ENCODE measurements at places on chromosomes 5 and 9.
A peak's percentile ranks its signal among the peaks of the same experiment; 100 is the strongest.

DNA sequence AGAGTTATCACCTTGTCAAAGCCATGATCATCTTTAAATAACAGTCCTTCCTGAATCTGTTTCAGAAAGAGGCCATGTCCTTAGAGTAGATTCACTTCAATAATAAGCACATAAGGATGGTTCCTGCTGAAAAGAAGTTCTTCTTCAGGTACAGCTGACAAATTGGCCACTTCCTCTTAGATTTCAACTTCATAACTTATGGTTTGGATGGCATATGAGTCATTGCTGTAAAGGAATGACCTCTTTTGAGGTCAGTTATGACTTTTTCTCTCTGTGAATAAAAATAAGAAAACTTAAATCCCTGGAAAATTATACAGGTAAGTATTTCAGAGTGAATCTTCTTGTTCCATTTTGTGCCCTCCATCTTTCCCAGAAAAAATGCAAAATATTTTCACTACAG is 555.3 kb upstream of the ZNF462 start:
- DNase-seq, result no peak

DNA sequence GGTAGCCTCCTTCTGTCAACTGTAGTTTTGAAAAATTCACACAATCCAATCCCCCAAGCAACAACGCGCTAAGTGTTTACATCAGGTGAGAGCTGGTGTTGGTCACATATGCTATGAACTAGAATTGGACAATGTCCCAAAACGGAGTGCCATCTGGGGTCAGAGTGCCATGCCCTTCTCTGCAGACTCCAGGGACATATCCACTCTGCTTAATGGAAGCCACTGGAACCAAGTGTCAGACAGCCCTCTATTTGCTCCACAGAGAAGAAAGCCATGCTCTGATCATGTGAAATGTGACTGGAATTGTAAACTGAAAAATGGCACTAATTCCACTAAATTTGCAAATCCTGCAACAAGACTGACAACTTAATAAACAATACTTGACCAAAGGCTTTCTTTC is 12.2 kb downstream of the ABCA1 start:
- no peak for DNase-seq

DNA sequence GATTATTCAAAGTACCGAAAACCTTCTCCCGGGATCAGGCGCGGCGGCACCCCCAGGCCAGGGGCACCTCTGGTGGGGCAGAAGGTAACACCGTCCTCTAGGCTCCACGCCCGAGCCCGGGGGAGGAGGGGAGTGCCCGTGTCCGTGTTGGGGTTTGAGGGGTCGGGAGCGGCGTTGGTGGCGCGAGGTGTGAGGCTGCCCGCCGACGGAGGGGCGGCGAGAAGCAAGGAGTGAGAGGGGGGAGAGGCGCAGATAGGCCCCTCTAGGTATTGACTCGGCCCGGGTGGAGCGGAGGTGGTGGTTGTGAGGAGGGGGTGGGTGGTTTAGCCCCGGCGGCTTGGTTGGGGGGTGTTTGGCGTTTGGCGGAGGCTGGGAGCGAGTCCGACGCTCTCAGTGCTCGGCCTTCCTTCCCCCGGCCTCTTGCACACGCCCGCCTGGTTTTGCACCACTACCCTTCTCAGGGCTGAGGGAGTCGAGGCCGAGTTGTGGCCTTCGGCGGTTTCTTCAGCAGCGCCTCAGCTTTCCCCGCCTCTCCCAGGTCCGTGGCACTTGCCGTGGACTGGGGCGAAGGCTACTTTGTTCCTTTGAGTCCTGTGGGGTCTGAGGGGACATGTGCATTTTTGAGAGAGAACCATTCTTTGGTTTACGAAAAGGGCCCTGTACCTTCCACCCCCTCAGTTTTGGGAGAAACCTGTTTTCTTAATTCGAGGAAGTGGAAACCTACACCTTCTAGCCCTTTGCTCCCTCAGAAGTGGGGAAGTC is 450 bp downstream of the GPBP1 start:
- peak; percentile 72 for DNase-seq

- DNase-seq, result no peak
These were observed 272.2 kb downstream of the BNC2 start for GRCh38 chr9:16598316-16598715.

DNA sequence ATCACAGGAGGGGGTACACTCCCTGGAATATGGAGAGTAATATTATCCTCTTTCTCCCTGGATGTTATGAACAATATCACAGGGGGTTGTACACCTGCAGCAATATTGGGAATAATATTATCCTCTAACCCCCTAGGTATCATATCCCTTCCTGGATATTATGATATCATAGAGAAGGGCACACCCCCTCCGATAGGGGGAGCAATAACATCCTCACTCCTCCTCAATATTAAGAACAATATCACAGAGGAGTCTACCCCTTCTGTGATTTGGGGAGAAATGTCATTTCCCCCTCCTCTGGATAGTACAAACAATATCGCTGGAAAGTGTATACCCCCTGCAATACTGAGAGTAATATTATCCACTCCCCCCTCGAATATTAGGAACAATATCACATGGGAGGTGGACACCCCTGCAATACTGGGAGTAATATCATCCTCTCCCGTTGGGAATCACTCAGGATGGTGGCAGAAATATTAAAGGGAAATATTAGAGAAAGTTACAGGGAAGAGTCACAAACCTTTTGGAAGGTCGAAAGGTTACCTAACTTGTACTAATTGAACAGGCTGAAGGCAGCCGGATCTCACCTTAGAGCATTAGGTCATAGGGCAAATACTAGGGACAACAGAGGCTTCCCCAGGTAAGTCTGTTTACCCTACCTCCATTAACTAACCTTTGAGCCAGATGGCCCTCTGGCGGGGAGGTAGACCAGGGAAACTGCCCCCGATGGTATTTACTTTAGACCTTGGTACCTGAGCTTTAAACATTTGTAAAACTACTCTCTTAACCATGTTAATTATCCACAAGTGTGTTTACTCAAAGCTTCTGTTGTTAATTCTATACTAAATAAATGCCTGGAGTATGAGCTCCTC is 57.5 kb upstream of the FREM1 start:
- no peak for DNase-seq
